ENCODE measurements at places on chromosomes 4 and X. TPM values are rescaled to one million over a fixed set of nuclear protein-coding genes. Genes with fewer than 3 reads are reported as not detected.

GRCh38 chrX:129953334-129953648, 29.1 kb upstream of the BCORL1 start:
- peaks cover 2% of the 10 kb centered on the region for H3K36me3 ChIP-seq
- no peak for DNase-seq
- H3K4me3 ChIP-seq: peak overlapping the region; percentile 88
- H3K4me1 ChIP-seq: peaks cover 16% of the 10 kb centered on the region
- H3K27ac ChIP-seq: no peak overlapping the region

- no peaks in the 10 kb centered on the region for H3K36me3 ChIP-seq
- no peaks in the 10 kb centered on the region for H3K4me1 ChIP-seq
- no peak for DNase-seq
- no peak overlapping the region for H3K4me3 ChIP-seq
- no peaks in the 10 kb centered on the region for H3K27me3 ChIP-seq
- H3K27ac ChIP-seq: no peak overlapping the region
Measured at GRCh38 chr4:61320631-61321030, 120.5 kb downstream of the ADGRL3 start.

DNA sequence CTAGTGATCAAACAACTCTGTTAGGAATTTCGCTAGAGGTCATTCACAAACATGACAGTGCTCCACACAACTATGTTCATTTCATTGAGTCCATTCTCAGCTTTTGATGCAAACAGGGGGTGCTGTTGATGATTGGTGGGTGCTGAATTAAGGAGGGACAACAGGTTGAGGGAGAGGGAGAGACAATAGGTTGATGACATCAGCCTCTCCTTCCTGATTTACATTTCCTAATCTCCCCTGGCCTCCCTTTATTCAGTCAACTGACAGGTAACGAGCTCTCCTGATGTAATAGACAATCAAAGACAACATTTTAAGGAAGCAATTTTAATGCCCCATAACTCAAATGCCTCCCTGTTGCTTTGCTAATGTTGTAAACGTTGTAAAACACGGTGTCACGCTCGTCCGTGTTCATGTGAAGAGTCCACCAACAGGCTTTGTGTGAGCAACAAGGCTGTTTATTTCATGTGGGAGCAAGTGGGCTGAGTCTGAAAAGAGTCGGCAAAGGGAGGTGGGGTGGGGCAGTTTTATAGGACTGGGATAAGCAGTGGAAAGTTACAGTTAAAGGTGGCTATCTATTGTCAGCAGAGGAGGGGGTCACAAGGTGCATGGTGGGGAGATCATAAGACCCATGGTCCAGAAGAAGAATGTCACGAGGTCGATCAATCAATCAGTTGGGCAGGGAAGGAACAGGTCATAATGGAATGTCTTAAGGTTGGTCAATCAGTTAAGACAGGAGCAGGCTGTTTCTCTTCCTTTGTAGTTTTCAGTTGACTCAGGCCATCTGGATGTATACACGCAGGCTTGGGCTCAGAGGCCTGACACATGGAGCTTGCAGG, 4.8 kb upstream of the GAR1 start:
- H3K27me3 ChIP-seq: peaks cover 7% of the 10 kb centered on the region
- no peak overlapping the region for H3K4me3 ChIP-seq
- no peak overlapping the region for H3K27ac ChIP-seq
- peaks cover 8% of the 10 kb centered on the region for H3K4me1 ChIP-seq

The SOWAHD gene
- total RNA-seq: 0.45 TPM

The SPATA18 gene
- total RNA-seq: 0.07 TPM

DNA sequence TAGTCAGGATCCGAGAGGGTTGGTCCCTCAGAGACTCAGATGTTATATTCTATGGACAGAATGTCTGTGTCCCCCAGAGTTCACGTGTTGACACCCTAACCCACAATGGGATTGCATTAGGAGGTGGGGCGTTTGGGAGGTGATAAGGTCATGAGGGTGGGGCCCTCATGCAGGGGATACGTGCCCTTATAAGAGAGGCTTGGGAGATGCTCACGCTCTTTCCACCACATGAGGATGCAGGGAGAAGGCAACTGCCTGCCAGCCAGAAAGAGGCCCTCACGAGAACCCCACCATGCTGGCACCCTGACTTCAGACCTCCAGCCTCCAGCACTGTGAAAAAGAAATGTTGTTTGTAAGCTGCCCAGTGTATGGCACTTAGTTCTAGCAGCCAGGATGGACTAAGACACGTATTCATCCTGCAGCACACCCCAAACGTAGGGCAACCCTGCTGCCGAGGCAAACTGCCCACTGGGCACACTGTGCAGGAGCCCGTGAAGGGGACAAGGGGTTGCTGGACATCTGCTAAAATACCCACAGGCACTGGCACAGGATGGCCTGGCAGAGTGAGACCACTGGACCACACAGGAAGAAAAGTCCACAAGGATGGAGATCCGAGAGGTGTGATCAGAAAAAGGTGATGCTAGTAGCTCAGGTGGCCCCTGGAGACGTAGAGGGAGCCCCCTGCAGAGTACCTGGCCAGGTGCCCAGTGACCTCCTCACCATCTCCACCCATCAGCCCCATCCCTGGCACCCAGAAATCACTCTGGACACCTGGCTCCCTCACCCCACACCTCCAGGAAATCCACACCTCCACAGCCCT, 62.7 kb downstream of the HTRA3 start:
- no peak overlapping the region for H3K4me3 ChIP-seq

The SAGE1 gene
- not detected for total RNA-seq

The CPLX1 gene
- total RNA-seq: 1.0 TPM

- H3K27me3 ChIP-seq: no peaks in the 10 kb centered on the region
- no peaks in the 10 kb centered on the region for H3K36me3 ChIP-seq
- no peaks in the 10 kb centered on the region for H3K4me1 ChIP-seq
- no peak for DNase-seq
Measured at GRCh38 chrX:112874175-112874574, 33.5 kb upstream of the AMOT start.

DNA sequence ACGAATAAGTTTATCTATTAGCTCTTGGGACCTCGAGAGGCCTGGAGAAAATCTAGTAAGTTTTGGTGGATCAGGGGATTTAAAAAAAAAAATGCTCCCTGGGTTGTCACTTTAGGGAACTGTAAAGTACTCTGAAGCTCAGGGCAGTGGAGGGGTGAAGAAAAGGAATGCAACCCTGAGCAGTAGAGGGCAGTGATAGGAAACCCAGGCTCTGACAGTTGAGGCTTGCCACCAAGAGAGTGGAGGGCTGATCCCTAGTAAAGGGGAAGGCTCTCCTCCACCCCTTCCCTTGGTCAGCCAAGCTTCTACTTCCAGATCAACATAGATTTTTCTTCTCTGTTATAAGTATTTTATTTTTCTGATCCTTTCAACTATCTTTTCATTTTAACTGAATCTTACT, 73.1 kb downstream of the FBXO8 start:
- no peak overlapping the region for H3K4me3 ChIP-seq
- H3K27me3 ChIP-seq: peaks cover 74% of the 10 kb centered on the region
- H3K36me3 ChIP-seq: peaks cover 2% of the 10 kb centered on the region
- H3K27ac ChIP-seq: no peak overlapping the region
- peaks cover 22% of the 10 kb centered on the region for H3K4me1 ChIP-seq

DNA sequence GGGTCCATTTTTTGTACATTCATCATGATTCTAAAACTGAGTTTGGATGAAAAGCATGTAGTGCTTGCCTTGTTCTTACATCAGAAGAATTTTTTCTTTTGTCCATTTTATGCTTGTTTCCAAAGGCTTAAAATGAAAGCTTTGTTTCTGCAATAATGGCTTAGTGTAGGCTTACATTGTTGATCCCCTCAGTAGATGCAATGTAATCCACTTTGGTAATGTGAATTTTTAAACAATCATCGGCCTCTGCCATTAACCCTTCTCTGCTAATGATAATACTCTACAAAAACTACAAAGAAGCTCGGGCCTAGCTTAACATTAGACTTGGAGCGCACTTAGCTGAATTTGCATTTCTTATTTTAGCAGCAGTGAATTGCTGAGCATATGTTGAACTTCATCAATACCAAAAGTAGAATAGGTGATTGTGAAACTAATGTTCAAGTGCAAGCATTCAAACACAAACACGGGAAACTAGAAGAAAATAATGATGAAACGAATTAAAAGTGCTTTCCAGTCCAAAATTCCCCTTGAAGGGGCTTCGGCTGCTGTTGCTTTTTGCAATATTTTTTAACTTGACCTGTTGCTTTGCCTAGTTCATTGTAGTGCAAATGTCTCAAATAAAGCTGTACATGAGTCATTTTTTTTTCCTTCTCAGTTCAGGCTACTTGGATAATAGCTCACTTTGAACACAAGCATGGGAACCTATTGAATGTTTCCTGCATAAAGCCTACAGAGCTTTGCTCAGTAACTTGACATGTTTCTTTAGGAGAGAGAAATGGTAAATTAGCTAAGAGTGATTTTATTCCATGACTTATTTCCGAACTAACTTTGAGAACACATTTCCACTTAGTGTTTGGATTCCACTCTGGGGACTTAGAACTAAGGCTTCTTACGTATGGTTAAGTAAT, 66.5 kb downstream of the SLIT2 start:
- no peaks in the 10 kb centered on the region for H3K27me3 ChIP-seq
- no peaks in the 10 kb centered on the region for H3K4me1 ChIP-seq
- no peaks in the 10 kb centered on the region for H3K36me3 ChIP-seq
- no peak overlapping the region for H3K27ac ChIP-seq
- DNase-seq: no peak

DNA sequence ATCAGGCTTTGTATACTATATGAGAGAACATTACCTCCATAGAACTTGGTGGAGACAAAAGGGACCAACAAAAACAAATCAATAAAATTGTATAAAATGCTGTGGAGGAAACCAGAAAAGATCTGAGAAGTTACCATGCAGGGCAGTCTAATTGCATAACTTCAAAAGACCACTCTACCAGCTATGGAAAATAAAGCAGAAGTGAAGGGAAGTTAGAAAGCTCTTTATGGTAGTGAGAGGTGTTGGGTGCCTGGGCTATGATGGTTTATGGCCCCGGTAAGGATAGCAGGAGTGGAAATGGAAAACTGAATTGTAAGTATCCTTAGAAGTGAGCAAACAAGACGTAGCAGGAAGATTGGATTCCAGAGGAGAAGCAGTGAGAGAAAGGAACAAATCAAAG, 3.1 kb downstream of the TMEM184C start:
- H3K36me3 ChIP-seq: peaks cover 33% of the 10 kb centered on the region
- DNase-seq: peak; percentile 37
- peaks cover 23% of the 10 kb centered on the region for H3K4me1 ChIP-seq
- H3K27ac ChIP-seq: no peak overlapping the region
- peak overlapping the region; percentile 29 for H3K4me3 ChIP-seq
